ENCODE measurements at places on chromosomes 7 and 10.
A peak's percentile ranks its signal among the peaks of the same experiment; 100 is the strongest.

- no peak for DNase-seq
Observed at GRCh38 chr7:50730446-50731400, 52.0 kb downstream of the GRB10 start.

GRCh38 chr10:124977648-124978375 is 35.9 kb downstream of the ZRANB1 start:
- DNase-seq: no peak

GRCh38 chr7:100568176-100568895 is 5.4 kb downstream of the SAP25 start:
- DNase-seq: no peak

GRCh38 chr10:112958275-112958995 is 8.4 kb downstream of the TCF7L2 start:
- DNase-seq: peak; percentile 76

Data from GM03348 (cell line).